Activated T-helper 1 cell treated with anti-CD3 and anti-CD28 coated beads, Interleukin-12 subunit alpha, Interleukin-12 subunit beta, Interleukin-2, Interleukin-4 antibody, amounts not matched to agents 30 ng/mL and 10 ng/mL and 1 ng/mL, durations not matched to agents 14 hours and 24 hours and 36 hours (primary cell): ENCODE measurements at places on chromosomes 11 and 22. TPM values are rescaled to one million over a fixed set of nuclear protein-coding genes. Genes with fewer than 3 reads are reported as not detected.

The ANKK1 gene
- not detected in 2 replicates for total RNA-seq

DNA sequence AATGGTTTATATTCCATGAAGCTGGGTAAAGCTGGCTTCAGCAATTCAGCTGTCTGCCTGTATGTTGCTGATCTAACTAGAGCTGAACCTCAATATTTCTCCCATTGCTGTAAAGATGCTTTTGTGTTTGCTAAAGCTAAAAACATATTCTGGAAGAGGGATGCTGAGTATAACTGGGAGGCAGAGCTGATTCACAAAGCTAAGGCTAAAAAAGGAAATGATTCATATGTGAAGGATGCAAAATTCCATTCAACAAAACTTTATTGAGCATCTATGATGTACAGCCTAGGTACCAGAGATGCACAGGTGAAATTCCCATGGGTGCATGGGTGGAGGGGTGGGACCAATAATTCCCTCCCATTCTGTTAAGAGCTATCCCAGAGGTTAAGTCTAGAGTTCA is 193.9 kb downstream of the KIF18A start:
- no peak for DNase-seq
- no peaks in the 10 kb centered on the region for H3K4me1 ChIP-seq
- no peaks in the 10 kb centered on the region for H3K27me3 ChIP-seq
- H3K27ac ChIP-seq: no peak overlapping the region

GRCh38 chr22:22061085-22062077 is 78.8 kb upstream of the TOP3B start:
- H3K4me1 ChIP-seq: no peaks in the 10 kb centered on the region
- H3K36me3 ChIP-seq: no peaks in the 10 kb centered on the region
- DNase-seq: no peak
- H3K4me3 ChIP-seq: no peak overlapping the region
- peaks cover 9% of the 10 kb centered on the region for H3K27me3 ChIP-seq
- no peak overlapping the region for H3K27ac ChIP-seq

DNA sequence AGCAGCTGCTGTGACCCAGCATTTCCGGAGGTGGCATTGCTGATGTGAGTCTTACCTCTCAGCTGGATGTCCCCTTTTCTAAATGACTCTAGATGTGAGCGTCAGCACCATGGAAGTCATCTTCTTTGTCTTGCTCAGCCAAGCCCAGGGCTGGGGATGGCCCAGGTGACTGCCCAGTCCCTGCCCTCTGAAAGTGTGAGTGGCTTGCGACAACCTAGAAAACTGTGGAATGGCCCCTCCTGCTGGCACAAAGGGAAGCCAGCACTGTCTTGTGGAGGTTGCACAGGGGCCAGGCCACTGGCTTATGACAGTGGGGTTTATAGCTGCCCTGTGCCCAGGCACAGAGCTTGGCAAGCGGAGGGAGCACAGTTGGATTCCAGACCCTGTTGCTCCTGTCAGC is 6.2 kb downstream of the TUB start:
- DNase-seq: no peak
- no peaks in the 10 kb centered on the region for H3K36me3 ChIP-seq
- no peaks in the 10 kb centered on the region for H3K4me1 ChIP-seq
- H3K27ac ChIP-seq: no peak overlapping the region
- peaks cover 11% of the 10 kb centered on the region for H3K27me3 ChIP-seq

DNA sequence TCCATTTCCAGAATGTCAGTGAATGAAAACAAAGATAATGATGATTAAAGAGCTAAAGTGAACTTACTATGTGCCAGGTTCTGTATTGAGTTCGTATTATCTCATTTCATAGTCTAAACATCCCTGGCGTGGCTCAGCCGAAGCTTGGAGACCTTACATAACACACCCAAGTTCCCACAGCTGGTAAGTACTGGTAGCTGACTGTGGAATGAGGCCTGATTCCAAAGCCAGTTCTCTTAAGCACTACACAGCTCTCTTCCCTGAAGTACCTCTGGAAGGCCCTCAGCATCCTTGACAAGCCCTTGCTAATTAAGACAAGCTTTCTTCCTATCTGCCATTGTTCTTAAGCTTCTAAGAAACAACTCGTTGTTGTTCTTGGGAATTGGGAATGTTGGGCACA is 28.6 kb upstream of the NCAM1 start:
- DNase-seq: no peak
- no peak overlapping the region for H3K4me3 ChIP-seq
- H3K27me3 ChIP-seq: peaks cover 10% of the 10 kb centered on the region
- no peak overlapping the region for H3K27ac ChIP-seq
- H3K4me1 ChIP-seq: no peaks in the 10 kb centered on the region
- no peaks in the 10 kb centered on the region for H3K36me3 ChIP-seq

The BCO2 gene
- 0.49 and 1.6 TPM in 2 replicates for total RNA-seq

- no peak overlapping the region for H3K27ac ChIP-seq
- no peak overlapping the region for H3K4me3 ChIP-seq
- H3K36me3 ChIP-seq: no peaks in the 10 kb centered on the region
- DNase-seq: no peak
Observed at GRCh38 chr22:25953276-25953675, 211.3 kb downstream of the MYO18B start.

DNA sequence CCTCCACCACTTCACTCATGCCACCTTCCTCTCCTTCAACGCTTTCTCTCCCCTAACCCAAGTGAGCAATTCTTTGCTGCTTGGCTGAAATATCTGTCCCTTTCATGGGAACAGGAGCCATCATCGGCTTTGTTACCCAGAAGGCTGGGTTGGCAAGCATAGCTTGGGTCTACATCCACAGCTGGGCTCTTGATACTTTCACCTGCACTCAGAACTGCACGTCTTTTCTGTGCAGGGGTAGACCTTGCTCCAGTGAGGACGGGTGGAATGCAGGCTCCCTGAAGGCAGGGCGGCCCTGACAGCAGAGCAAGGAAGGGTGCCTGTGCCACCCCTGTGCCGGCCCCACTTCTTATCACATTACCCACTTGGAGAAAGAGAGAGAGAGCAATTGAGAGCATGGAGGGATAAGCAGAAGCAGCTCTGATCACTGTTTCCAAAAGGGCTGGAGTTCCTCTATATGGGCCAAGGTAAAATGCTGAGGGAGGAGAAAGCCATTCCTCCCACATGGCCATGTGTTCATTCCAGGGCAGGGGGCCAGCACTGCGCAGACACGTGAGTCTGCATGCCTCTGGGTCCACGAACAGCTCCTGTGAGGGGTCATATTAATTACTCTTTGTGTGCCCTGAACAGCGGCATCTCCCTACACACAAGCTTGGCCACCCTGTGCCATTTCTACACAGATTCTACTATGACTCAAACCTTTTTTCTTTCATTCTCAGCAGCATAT is 181.8 kb downstream of the BUD13 start:
- no peaks in the 10 kb centered on the region for H3K36me3 ChIP-seq
- DNase-seq: no peak
- H3K27me3 ChIP-seq: peaks cover 2% of the 10 kb centered on the region
- no peak overlapping the region for H3K27ac ChIP-seq
- no peaks in the 10 kb centered on the region for H3K4me1 ChIP-seq

DNA sequence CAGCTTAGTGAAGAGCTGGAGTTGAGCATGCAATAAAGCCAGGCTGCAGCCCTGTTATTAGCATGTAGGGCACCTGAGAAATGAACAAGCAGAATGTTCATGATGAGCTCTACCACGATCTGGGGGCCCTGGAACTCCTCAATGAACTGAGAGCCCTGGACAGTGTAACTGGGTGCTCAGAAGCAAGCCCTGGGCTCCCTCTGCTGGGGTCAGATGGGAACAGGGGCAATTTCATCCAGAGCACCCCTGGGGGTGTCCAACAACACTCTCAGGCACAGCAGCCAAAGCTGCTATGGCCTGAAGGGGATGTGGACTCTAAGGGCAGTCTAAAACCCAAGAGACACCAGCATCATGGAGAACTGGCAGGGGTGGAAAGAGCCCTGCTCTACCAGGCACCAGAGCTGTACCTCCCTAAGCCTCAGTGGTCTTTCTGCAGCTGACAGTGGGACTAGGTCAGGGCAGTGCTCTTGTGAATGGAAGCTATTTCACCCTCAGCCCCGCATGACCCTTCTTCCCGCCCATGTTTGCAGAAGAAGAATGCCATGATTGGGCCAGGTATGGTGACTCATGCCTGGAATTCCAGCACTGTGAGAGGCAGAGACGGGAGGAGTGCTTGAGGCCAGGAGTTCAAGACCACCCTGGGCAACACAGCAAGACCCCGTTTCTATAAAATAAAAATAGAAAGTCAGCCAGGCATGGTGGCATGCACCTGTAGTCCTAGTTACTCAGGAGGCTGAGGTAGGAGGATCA is 28.9 kb downstream of the THOC5 start:
- peak; percentile 1 for DNase-seq
- no peaks in the 10 kb centered on the region for H3K27me3 ChIP-seq
- peaks cover 32% of the 10 kb centered on the region for H3K36me3 ChIP-seq
- no peak overlapping the region for H3K27ac ChIP-seq
- no peak overlapping the region for H3K4me3 ChIP-seq

The CLDN5 gene
- 0.47 and 0.76 TPM in 2 replicates for total RNA-seq

The P2RY2 gene
- not detected in 2 replicates for total RNA-seq

DNA sequence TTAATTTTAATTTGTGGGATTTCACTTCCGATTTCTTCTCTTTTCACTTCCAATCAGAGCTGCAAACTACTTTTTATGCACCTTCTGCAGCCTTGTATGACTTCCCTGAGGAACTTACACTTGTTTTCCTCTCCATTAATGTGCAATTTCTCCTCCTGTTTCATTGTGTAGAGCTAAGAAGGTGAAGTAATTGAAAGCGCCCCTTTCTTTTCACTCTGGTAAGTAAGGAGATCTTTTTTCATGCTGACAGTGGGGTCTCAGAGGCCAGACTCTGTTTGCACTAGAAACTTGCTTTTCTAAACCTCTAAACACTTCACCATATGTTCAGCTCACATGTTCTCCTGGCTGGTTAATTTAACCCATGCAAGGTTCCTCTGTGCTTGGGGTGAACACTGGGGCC is 117.0 kb downstream of the FANCF start:
- H3K4me3 ChIP-seq: no peak overlapping the region
- no peak overlapping the region for H3K27ac ChIP-seq
- no peak for DNase-seq
- H3K36me3 ChIP-seq: no peaks in the 10 kb centered on the region
- H3K27me3 ChIP-seq: peaks cover 6% of the 10 kb centered on the region

The PRAME gene
- total RNA-seq: not detected in 2 replicates

GRCh38 chr11:12110201-12110713 is at the start of gene MICAL2:
MICAL2 (plus strand) TSS chr11:12110590; CDS start chr11:12162156, 51,566 bp downstream.
- peaks cover 75% of the 10 kb centered on the region for H3K4me1 ChIP-seq
- peak within 1 kb of the TSS; percentile 99 for H3K27ac ChIP-seq
- H3K4me3 ChIP-seq: peak within 1 kb of the TSS; percentile 90
- H3K36me3 ChIP-seq: peaks cover 22% of the 10 kb centered on the region
